ENCODE measurements at places on chromosomes 5 and 9. TPM values are rescaled to one million over a fixed set of nuclear protein-coding genes. Genes with fewer than 3 reads are reported as not detected.

Gene KIF4B
- total RNA-seq, result not detected

Gene RUSC2
- 3.9 TPM for total RNA-seq

Gene PRXL2C
- total RNA-seq, result 9.4 TPM

Gene SURF4
- 205 TPM for total RNA-seq

Gene NLN
- total RNA-seq, result 14.2 TPM

Gene IGFBPL1
- total RNA-seq, result not detected

Gene SLC6A7
- not detected for total RNA-seq

Gene STING1
- 216 TPM for total RNA-seq

Gene HAVCR1
- 1.7 TPM for total RNA-seq

Gene TMCO6
- total RNA-seq, result 38.6 TPM

Gene SYK
- total RNA-seq, result 0.45 TPM

Gene PCDHB15
- total RNA-seq, result not detected

Gene PCDHGA11
- total RNA-seq, result 0.11 TPM

Gene GABRA6
- not detected for total RNA-seq

Gene ESM1
- total RNA-seq, result 0.20 TPM

Gene MUSK
- total RNA-seq, result not detected

Gene FOXD4L4
- 0.23 TPM for total RNA-seq

Gene ORM2
- not detected for total RNA-seq

Gene HAND1
- not detected for total RNA-seq

Gene RAD50
- total RNA-seq, result 32.3 TPM

Gene CCDC183
- 0.55 TPM for total RNA-seq

Gene SPINK13
- total RNA-seq, result not detected

Gene CTXN3
- not detected for total RNA-seq

Gene ZNF454
- 0.07 TPM for total RNA-seq

Gene NKD2
- 33.6 TPM for total RNA-seq

Gene CARD9
- total RNA-seq, result 3.8 TPM

Gene MARCOL
- not detected for total RNA-seq

Gene STKLD1
- 0.59 TPM for total RNA-seq

Data from T-helper 2 cell treated with Interferon-gamma antibody and Interleukin-4, amounts not matched to agents 100 ng/mL and 5 ng/mL, for 36 hours (primary cell).